ENCODE measurements at places on chromosomes 3 and 15. TPM values are rescaled to one million over a fixed set of nuclear protein-coding genes. Genes with fewer than 3 reads are reported as not detected.
A peak's percentile ranks its signal among the peaks of the same experiment; 100 is the strongest.

- no peak overlapping the region for H3K4me3 ChIP-seq
- H3K36me3 ChIP-seq = peaks cover 44% of the 10 kb centered on the region
- H3K4me1 ChIP-seq = peaks cover 29% of the 10 kb centered on the region
- DNase-seq = no peak
- H3K27me3 ChIP-seq = no peaks in the 10 kb centered on the region
- peak overlapping the region; percentile 98 for H3K27ac ChIP-seq
These were observed 92.7 kb downstream of the MYLK start for GRCh38 chr3:123791417-123791816.

GRCh38 chr3:179107617-179108016 is 36.0 kb upstream of the ZMAT3 start:
- no peaks in the 10 kb centered on the region for H3K4me1 ChIP-seq
- no peaks in the 10 kb centered on the region for H3K36me3 ChIP-seq
- H3K4me3 ChIP-seq = no peak overlapping the region
- H3K27ac ChIP-seq = peak overlapping the region; percentile 68

DNA sequence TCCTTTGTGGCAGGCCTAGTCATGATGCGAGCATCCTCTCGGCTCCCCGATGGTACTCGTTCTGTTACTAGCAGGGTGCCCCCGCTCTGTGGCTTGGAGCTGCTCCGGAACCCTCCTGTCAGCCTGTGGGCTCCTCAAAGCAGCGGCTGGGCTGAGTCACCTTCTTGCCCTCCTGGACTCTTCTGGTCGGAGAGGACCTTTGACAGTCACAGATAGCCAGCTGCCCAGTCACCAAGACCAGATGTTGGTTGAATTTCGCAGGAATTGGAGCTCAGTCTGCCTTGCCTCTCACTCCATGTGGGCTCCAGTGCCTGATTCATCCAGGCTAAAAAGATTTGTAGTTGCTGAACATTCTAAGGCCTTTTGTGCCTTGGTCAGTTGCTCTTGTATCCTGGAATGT is 94.5 kb downstream of the CHCHD6 start:
- no peak overlapping the region for H3K27ac ChIP-seq
- H3K4me3 ChIP-seq = no peak overlapping the region
- no peaks in the 10 kb centered on the region for H3K4me1 ChIP-seq
- peaks cover 2% of the 10 kb centered on the region for H3K36me3 ChIP-seq
- no peaks in the 10 kb centered on the region for H3K27me3 ChIP-seq

DNA sequence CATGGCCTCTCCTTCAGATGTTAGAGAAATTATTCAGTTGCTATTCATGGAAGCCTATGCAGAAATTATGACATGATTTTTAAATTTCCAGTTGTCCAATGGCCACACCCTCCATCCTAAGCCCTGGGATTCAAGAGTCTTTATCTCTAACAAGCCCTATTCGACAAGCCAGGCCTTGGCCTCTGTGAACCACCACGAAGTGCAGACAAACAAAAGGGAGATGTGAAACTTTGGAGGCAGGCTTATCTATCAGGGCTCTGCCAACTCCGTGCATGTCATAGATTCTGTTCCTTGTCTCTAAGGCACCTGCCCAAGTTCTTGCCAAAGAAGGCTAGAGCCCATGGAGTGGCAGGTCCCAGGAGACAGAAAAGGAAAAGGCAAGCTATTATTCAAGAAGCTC is 212.4 kb upstream of the ADAMTS9 start:
- no peak overlapping the region for H3K27ac ChIP-seq
- no peaks in the 10 kb centered on the region for H3K27me3 ChIP-seq
- no peak for DNase-seq
- no peak overlapping the region for H3K4me3 ChIP-seq
- peaks cover 2% of the 10 kb centered on the region for H3K4me1 ChIP-seq

DNA sequence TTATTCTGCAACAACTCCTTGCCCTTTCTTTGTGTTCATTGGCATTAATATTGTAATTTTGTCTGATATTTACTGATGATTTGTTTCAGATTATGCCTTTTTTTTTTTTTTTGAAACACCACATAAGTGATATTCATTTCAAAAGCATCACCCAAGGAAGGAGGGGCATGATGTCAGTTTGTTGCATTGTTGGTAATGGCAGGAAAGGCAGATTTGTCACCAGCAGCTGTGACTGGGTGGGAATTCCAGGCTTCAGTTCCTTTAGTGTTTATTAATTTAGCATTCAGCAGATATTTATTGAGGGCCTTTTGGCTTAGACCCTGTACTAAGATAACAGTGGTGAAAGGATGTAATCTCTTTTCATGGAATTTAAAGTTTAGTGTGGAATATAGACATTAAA is 19.5 kb downstream of the SENP2 start:
- peaks cover 64% of the 10 kb centered on the region for H3K36me3 ChIP-seq
- no peak for DNase-seq
- H3K4me3 ChIP-seq = no peak overlapping the region
- H3K27me3 ChIP-seq = no peaks in the 10 kb centered on the region

DNA sequence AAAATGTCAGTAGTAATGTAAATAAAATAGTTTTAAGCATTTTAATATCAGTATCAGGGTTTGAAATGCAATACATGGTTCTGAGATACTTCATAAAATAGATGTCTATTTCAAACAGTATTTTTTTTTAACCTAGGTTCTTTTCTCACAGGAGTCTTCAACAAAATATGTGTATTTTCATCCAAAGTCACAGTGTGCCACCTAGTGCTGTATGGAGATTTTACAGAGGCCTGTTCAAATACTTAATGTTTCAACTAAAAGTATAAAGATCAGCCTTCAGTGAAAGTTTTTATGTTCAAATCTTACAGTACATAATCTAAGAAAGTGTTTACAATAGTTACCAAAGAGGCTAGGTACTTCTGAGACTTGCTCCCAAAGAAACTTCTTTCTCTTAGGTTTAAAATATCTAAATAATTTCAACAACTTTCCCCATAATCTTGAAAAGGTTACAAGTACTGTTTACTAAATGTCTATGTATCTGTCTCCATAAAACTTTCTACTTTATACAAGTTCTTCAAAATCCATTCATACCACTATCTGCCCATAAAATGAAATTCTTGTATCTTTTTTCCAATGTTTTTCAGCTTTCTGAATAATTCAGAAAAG is 38.3 kb downstream of the SCAPER start:
- H3K4me1 ChIP-seq = no peaks in the 10 kb centered on the region
- H3K27me3 ChIP-seq = no peaks in the 10 kb centered on the region
- peak; percentile 29 for DNase-seq
- H3K36me3 ChIP-seq = peaks cover 8% of the 10 kb centered on the region

- H3K27ac ChIP-seq = no peak overlapping the region
- no peaks in the 10 kb centered on the region for H3K27me3 ChIP-seq
- no peak for DNase-seq
These were observed 70.4 kb upstream of the GATA2 start for GRCh38 chr3:128563439-128563838.

- H3K4me1 ChIP-seq = no peaks in the 10 kb centered on the region
- no peak overlapping the region for H3K27ac ChIP-seq
These were observed 393.6 kb upstream of the PROK2 start for GRCh38 chr3:72178463-72179106.

- DNase-seq = peak; percentile 50
- H3K4me1 ChIP-seq = peaks cover 3% of the 10 kb centered on the region
- no peaks in the 10 kb centered on the region for H3K36me3 ChIP-seq
- peak overlapping the region; percentile 99 for H3K4me3 ChIP-seq
These were observed 1.2 kb downstream of the CHST2 start for GRCh38 chr3:143120716-143121240.

- DNase-seq = peak; percentile 5
- 0 out of 2 replicates have a peak, but pooled peaks cover 4% of the 10 kb centered on the region for H3K27me3 ChIP-seq
- H3K4me1 ChIP-seq = peaks cover 13% of the 10 kb centered on the region
- no peak overlapping the region for H3K27ac ChIP-seq
- H3K36me3 ChIP-seq = no peaks in the 10 kb centered on the region
- no peak overlapping the region for H3K4me3 ChIP-seq
These were observed 27.1 kb upstream of the VPS8 start for GRCh38 chr3:184784731-184785500.

- H3K27me3 ChIP-seq = no peaks in the 10 kb centered on the region
- no peak overlapping the region for H3K4me3 ChIP-seq
- H3K36me3 ChIP-seq = no peaks in the 10 kb centered on the region
- no peak for DNase-seq
These were observed 43.6 kb upstream of the ATP2B2 start for GRCh38 chr3:10548992-10549391.

- no peaks in the 10 kb centered on the region for H3K4me1 ChIP-seq
- H3K27ac ChIP-seq = no peak overlapping the region
- no peak overlapping the region for H3K4me3 ChIP-seq
- no peaks in the 10 kb centered on the region for H3K27me3 ChIP-seq
- peak; percentile 21 for DNase-seq
- H3K36me3 ChIP-seq = no peaks in the 10 kb centered on the region
These were observed 146.6 kb downstream of the SERPINI1 start for GRCh38 chr3:167882057-167882667.

- H3K27me3 ChIP-seq = no peaks in the 10 kb centered on the region
- no peaks in the 10 kb centered on the region for H3K36me3 ChIP-seq
- no peaks in the 10 kb centered on the region for H3K4me1 ChIP-seq
These were observed 128.2 kb downstream of the SOX2 start for GRCh38 chr3:181839916-181840297.

DNA sequence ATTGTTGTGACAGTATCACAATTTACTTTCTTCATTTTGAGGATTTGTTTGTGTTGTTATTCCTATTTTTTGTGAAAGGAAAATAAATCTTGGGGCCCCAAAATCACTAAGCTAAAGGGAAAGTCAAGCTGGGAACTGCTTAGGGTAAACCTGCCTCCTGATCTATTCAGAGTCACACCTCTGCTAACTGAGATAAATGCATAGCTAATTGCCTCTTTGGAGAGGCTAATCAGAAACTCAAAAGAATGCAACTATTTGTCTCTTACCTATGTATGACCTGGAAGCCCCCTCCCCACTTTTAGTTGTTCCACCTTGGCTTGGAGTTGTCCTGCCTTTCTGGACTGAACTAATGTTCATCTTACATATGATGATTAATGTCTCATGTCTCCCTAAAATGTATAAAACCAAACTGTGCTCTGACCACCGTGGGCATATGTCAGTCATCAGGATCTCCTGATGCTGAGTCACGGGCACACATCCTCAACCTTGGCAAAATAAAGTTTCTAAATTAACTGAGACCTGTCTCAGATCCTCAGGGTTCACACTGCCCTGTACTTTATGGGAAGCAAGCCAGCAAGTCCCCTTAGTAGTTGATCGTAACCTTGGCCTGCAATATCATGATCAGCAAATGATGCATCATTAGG is 523.2 kb upstream of the GOLIM4 start:
- DNase-seq = no peak
- H3K27ac ChIP-seq = no peak overlapping the region
- no peaks in the 10 kb centered on the region for H3K36me3 ChIP-seq
- no peaks in the 10 kb centered on the region for H3K27me3 ChIP-seq
- no peaks in the 10 kb centered on the region for H3K4me1 ChIP-seq

- DNase-seq = no peak
- peaks cover 1% of the 10 kb centered on the region for H3K4me1 ChIP-seq
- H3K27ac ChIP-seq = no peak overlapping the region
- no peaks in the 10 kb centered on the region for H3K36me3 ChIP-seq
These were observed 26.7 kb upstream of the CCDC80 start for GRCh38 chr3:112667599-112667998.

GRCh38 chr3:162021206-162021605 is 524.6 kb downstream of the OTOL1 start:
- H3K27ac ChIP-seq = no peak overlapping the region
- H3K4me1 ChIP-seq = no peaks in the 10 kb centered on the region
- DNase-seq = no peak
- no peaks in the 10 kb centered on the region for H3K36me3 ChIP-seq
- no peaks in the 10 kb centered on the region for H3K27me3 ChIP-seq
- no peak overlapping the region for H3K4me3 ChIP-seq

DNA sequence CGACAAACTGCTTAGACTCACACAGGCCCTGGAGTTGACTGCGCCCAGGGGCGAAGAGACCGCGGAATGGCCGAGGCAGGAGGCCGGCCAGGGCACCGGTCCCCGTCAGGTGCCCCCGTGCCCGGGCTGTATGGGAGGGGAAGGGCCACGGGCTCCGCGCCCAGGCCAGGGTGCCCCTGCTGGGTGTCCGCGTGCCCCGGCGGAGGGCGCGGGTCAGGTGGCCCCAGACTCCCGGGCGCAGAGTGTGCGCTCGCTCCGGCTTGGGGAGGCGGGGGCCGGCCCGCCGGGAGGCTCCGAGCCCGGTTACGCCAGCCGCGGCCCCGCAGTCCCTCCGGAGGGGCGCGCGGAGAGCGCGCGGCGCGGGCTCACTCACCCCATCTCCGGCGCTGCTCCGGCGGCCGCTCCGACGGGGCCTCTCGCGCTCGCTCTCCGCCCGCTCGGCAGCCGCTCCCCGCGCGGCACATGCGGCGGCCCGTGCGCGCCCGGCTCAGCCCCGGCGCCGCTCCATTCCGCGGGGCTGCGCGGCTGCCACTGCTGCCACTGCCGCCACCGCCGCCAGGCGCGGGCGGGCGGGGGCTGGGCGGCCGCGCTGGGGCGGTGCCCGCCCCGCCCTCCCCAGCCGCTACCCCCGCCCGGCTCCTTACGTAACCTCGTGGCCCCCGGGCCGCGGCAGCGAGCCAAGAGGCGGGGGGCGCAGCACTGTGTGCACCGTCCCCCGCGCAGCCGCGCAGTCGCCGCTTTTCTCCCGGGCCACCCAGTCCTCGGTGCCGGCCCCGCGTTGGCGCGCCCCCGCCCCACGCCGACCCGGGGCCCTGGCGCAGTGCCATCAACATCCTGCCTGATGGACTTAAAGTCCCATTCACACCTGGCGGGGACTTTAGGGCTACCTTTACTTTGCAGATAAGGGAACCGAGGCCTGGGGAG is at the start of gene HOMER2:
Gene HOMER2, minus strand, starts transcription at position 563 of the 924 bp plus-strand sequence. Its CDS starts 185 bp downstream, at position 378.
- no peaks in the 10 kb centered on the region for H3K36me3 ChIP-seq
- no peaks in the 10 kb centered on the region for H3K27me3 ChIP-seq
- peak within 1 kb of the TSS; percentile 67 for H3K4me3 ChIP-seq
- peak; percentile 91 for DNase-seq
- H3K27ac ChIP-seq = no peak within 1 kb of the TSS

- H3K4me1 ChIP-seq = no peaks in the 10 kb centered on the region
- no peak overlapping the region for H3K27ac ChIP-seq
- no peak for DNase-seq
- no peaks in the 10 kb centered on the region for H3K27me3 ChIP-seq
These were observed 19.4 kb downstream of the VILL start for GRCh38 chr3:38009807-38010591.

- no peak for DNase-seq
- H3K36me3 ChIP-seq = peaks cover 88% of the 10 kb centered on the region
- no peaks in the 10 kb centered on the region for H3K4me1 ChIP-seq
- no peaks in the 10 kb centered on the region for H3K27me3 ChIP-seq
- H3K27ac ChIP-seq = no peak overlapping the region
These were observed 23.4 kb downstream of the XPC start for GRCh38 chr3:14154895-14155440.

- H3K36me3 ChIP-seq = no peaks in the 10 kb centered on the region
- no peak for DNase-seq
- no peaks in the 10 kb centered on the region for H3K4me1 ChIP-seq
These were observed 122.5 kb upstream of the TSC22D2 start for GRCh38 chr3:150285601-150286000.

- H3K27ac ChIP-seq = no peak overlapping the region
- peak overlapping the region; percentile 55 for H3K4me3 ChIP-seq
- no peaks in the 10 kb centered on the region for H3K36me3 ChIP-seq
- H3K4me1 ChIP-seq = no peaks in the 10 kb centered on the region
- DNase-seq = peak; percentile 91
- H3K27me3 ChIP-seq = no peaks in the 10 kb centered on the region
These were observed 145.5 kb upstream of the UMPS start for GRCh38 chr3:124584552-124585391.

CCDC39 gene
- not detected for polyA plus RNA-seq

All from SK-N-SH (cell line).